ENCODE measurements at places on chromosomes 11 and 22. TPM values are rescaled to one million over a fixed set of nuclear protein-coding genes. Genes with fewer than 3 reads are reported as not detected.

DNA sequence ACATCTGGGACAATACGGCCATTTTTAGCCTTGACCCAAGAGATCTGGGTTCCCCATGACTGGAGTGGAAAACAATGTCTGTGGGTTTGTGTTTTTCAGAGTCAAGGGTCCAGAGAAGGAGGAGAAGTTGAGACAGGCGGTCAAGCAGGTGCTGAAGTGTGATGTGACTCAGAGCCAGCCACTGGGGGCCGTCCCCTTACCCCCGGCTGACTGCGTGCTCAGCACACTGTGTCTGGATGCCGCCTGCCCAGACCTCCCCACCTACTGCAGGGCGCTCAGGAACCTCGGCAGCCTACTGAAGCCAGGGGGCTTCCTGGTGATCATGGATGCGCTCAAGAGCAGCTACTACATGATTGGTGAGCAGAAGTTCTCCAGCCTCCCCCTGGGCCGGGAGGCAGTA is 15.7 kb downstream of the NNMT start:
- no peak for DNase-seq

- DNase-seq: no peak
Observed at GRCh38 chr11:116454020-116454645, 318.7 kb downstream of the BUD13 start.

GRCh38 chr11:36300650-36301049 is 4.6 kb downstream of the PRR5L start:
- DNase-seq: no peak

Gene FOLR2
- 34.1 TPM for total RNA-seq

- DNase-seq: peak; percentile 33
Observed at GRCh38 chr11:86672007-86672621, at the start of gene ME3. Gene ME3 (minus strand): TSS chr11:86672616.

DNA sequence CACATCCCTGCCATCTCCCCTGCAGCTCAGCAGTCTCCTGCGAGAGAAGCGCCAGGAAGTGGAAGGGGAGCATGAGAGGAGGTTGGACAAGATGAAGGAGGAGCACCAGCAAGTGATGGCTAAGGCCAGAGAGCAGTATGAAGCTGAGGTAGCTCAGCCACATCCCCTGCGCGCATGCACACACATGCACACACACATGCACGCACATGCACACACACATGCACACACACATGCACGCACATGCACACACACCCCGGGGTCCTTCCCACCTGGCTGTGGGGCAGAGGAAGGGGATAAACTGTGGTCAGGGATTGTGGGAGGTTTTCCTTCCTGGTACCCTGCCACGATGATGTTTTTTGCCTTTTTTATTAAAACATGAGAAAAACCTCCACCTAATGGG is 65.3 kb downstream of the CEP164 start:
- DNase-seq: no peak

Gene SCN2B
- total RNA-seq: not detected

Data from tibial nerve (tissue), 4 donors.